ENCODE measurements at places on chromosomes 4 and X. TPM values are rescaled to one million over a fixed set of nuclear protein-coding genes. Genes with fewer than 3 reads are reported as not detected.

- H3K36me3 ChIP-seq = no peaks in the 10 kb centered on the region
- H3K4me1 ChIP-seq = no peaks in the 10 kb centered on the region
- no peaks in the 10 kb centered on the region for H3K27me3 ChIP-seq
- DNase-seq = no peak
- H3K4me3 ChIP-seq = no peak overlapping the region
- H3K27ac ChIP-seq = no peak overlapping the region
Measured at GRCh38 chr4:86156531-86156930, 203.3 kb downstream of the MAPK10 start.

- no peak overlapping the region for H3K4me3 ChIP-seq
- H3K4me1 ChIP-seq = no peaks in the 10 kb centered on the region
- no peak overlapping the region for H3K27ac ChIP-seq
- no peaks in the 10 kb centered on the region for H3K27me3 ChIP-seq
- H3K36me3 ChIP-seq = no peaks in the 10 kb centered on the region
Measured at GRCh38 chrX:80266979-80267378, 153.3 kb upstream of the TENT5D start.

GRCh38 chrX:127782904-127783303 is 269.3 kb downstream of the ACTRT1 start:
- H3K27ac ChIP-seq = no peak overlapping the region
- H3K36me3 ChIP-seq = no peaks in the 10 kb centered on the region
- H3K4me1 ChIP-seq = no peaks in the 10 kb centered on the region

GRCh38 chrX:112056476-112056875 is 26.1 kb downstream of the TRPC5 start:
- H3K4me3 ChIP-seq = no peak overlapping the region
- H3K27ac ChIP-seq = no peak overlapping the region
- H3K27me3 ChIP-seq = no peaks in the 10 kb centered on the region
- H3K4me1 ChIP-seq = no peaks in the 10 kb centered on the region
- DNase-seq = no peak
- H3K36me3 ChIP-seq = no peaks in the 10 kb centered on the region

DNA sequence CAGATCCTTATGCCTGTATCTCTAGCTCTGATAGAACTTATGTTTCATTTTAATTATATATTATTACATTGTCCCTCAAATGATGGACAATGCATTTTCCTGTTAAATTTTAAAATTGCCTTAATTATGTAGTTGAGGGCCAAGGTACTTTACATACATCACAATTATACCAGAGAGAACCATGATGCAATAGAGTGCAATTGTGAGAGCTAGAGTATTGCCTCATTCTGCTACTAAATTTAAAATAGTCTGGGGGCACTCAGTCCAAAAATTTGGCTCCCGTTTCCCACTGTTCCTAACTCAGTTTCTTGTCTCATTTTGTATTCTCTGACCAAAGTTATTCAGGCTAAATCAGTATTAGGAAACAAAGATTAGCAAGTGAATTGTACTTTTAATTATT is 378.5 kb upstream of the ZFP42 start:
- no peak overlapping the region for H3K4me3 ChIP-seq
- DNase-seq = no peak
- H3K36me3 ChIP-seq = no peaks in the 10 kb centered on the region
- H3K27ac ChIP-seq = no peak overlapping the region

DNA sequence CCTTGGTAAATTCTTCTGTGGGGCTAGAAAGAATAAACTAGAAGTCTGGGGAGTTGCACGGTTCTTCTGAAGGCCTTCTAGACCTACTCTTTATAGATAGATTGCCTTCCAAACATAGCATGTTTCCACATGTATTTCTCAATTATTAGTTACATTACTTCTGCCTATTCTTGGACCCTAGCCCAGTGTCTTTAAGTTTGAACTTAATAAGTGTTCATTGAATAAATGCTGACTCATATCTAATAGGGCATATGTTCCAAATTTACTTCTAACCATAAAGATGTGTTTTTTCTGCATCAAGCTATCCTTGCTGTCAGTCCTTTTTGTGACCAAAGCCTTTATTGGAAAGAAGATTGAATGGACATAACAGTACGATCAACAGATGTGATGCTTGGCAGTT is 503.6 kb upstream of the ZFP42 start:
- H3K4me3 ChIP-seq = no peak overlapping the region
- no peaks in the 10 kb centered on the region for H3K4me1 ChIP-seq
- H3K36me3 ChIP-seq = no peaks in the 10 kb centered on the region
- no peak for DNase-seq

- no peak overlapping the region for H3K4me3 ChIP-seq
- H3K27me3 ChIP-seq = no peaks in the 10 kb centered on the region
- no peak overlapping the region for H3K27ac ChIP-seq
Measured at GRCh38 chr4:96675896-96676295, 836.0 kb downstream of the PDHA2 start.

DNA sequence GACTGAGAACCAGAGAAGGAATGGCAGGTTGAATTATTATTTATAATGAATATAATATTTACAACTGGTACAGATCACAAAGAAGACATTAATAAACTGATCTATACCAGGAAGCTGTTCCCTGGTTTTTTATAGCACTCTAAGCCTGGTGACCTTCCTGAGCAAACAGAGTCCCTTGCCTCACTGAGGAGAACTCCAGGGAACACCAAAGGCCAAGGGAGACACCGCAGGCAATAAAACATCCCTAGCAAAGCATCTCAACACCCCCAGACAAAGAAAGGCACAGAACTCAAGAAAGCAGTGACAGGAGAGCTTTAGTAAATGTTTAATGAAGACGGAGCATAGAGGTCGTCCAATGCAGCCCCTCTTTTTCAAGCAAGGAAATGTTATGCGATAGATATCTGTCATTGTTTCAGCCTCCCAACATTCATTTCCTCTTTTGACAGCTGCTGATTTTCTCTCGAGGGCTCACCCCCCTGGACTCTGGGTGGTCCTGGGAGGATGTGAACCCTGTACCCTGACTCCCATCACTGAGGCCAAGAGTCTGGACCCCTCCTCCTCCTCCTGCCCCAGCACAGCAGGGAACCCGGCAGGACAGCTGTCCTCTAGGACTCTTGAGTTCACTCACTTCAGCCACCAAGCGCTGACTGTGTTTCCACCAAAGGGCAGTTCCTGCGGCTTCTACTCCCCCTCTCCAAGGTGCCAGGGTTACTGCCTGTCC is 342.5 kb upstream of the GATB start:
- H3K27ac ChIP-seq = peak overlapping the region; percentile 96
- no peak for DNase-seq
- H3K4me1 ChIP-seq = peaks cover 98% of the 10 kb centered on the region
- H3K27me3 ChIP-seq = no peaks in the 10 kb centered on the region
- H3K4me3 ChIP-seq = no peak overlapping the region

DNA sequence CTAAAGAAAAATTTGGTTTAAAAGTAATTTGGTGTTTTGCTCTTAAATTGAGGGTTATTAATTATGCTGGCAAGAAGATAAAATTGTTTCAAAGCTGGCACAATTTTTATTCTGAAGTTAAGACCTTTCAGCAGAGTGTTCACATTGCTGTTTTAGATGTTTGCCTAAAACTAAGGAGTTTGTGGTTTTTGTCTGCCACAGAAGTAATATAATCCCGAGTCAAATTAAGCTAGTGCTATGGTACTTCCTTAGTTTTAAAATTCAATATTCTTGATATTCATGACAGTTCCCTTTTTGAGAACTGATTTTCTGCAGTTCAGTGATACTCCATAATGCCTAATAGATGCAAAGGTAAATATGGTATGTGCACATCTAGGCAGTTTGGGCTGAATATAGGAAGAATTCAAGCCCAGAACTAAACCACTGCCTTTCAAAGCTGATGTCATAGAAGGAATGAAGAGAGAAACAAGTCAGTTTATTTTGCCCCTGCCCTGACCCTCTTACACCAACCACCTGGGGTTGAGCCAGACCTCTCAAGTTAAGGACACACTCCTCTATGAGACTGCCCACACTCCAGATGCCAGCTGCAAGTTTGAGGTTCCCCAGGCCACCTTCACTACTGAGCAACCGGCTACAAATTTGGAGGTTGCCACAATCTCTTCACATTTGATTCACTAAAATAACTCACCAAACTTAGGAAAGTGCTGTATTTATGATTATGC is 32.1 kb upstream of the VEGFC start:
- H3K4me3 ChIP-seq = no peak overlapping the region
- DNase-seq = no peak
- no peaks in the 10 kb centered on the region for H3K4me1 ChIP-seq
- H3K27ac ChIP-seq = no peak overlapping the region
- H3K27me3 ChIP-seq = no peaks in the 10 kb centered on the region

DNA sequence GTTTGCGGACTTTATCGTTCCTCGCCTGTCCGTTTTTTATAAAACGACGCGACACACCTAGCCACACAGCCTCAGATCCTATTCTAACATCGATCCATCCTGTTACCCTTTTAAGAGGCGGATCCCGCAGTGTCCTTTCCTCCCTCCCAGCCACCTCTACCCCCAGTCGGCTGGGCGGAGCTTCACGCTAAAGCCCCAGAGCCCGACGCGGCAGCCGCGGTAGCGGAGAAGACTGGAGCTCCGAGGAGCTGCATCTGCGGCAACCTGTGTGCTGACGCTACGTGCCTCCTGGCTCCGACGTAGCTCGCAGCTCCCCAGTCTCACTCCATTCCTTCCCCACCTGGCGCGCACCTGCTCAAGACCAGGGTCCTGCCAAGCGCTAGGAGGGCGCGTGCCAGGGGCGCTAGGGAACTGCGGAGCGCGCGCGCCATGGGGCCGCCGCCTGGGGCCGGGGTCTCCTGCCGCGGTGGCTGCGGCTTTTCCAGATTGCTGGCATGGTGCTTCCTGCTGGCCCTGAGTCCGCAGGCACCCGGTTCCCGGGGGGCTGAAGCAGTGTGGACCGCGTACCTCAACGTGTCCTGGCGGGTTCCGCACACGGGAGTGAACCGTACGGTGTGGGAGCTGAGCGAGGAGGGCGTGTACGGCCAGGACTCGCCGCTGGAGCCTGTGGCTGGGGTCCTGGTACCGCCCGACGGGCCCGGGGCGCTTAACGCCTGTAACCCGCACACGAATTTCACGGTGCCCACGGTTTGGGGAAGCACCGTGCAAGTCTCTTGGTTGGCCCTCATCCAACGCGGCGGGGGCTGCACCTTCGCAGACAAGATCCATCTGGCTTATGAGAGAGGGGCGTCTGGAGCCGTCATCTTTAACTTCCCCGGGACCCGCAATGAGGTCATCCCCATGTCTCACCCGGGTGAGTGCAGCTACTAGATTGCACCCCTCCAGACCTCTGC is at the start of gene RNF128:
Gene RNF128, plus strand, starts transcription at position 217 of the 953 bp plus-strand sequence. Its CDS starts 213 bp downstream, at position 430.
- no peaks in the 10 kb centered on the region for H3K27me3 ChIP-seq
- no peak within 1 kb of the TSS for H3K27ac ChIP-seq
- no peak for DNase-seq
- no peaks in the 10 kb centered on the region for H3K36me3 ChIP-seq

DNA sequence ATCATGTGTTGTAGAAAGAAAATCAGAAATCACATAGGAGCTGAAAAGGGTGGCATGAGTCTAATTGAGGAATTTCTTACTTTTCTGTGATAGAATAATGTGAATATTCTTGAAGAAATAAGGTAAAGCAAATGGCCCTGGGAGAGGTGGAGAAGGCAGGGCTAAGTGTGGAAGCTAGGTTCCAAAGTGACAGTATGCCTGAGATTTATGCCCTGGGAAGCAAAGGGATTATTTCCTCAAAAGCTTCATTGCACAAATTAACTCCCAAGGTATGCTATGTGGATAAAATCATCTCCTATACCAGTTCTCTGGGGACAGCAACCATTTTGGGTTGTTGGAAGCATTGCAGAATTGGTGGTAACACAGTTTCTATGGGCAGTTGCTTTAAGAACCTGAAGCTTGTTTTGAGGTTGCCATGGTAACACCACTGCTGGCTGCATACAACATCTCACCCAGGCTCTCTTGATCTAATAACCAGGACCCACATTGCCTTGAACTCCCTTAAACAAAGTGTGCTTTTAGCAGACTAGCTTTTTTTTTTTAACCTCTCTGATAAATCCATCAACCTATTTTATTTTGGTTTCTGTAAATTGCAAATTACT is 21.0 kb downstream of the MAOA start:
- H3K27ac ChIP-seq = no peak overlapping the region
- no peaks in the 10 kb centered on the region for H3K27me3 ChIP-seq
- no peaks in the 10 kb centered on the region for H3K4me1 ChIP-seq
- no peak for DNase-seq
- no peak overlapping the region for H3K4me3 ChIP-seq

GRCh38 chr4:80336582-80336981 is 1.1 kb downstream of the CFAP299 start:
- H3K36me3 ChIP-seq = no peaks in the 10 kb centered on the region
- peaks cover 20% of the 10 kb centered on the region for H3K27me3 ChIP-seq
- peaks cover 2% of the 10 kb centered on the region for H3K4me1 ChIP-seq
- H3K4me3 ChIP-seq = no peak overlapping the region
- no peak overlapping the region for H3K27ac ChIP-seq

- no peak overlapping the region for H3K27ac ChIP-seq
- H3K4me1 ChIP-seq = no peaks in the 10 kb centered on the region
- DNase-seq = peak; percentile 47
- H3K4me3 ChIP-seq = peak overlapping the region; percentile 32
- no peaks in the 10 kb centered on the region for H3K36me3 ChIP-seq
Measured at GRCh38 chr4:108512615-108513505, 107.5 kb upstream of the RPL34 start.

DNA sequence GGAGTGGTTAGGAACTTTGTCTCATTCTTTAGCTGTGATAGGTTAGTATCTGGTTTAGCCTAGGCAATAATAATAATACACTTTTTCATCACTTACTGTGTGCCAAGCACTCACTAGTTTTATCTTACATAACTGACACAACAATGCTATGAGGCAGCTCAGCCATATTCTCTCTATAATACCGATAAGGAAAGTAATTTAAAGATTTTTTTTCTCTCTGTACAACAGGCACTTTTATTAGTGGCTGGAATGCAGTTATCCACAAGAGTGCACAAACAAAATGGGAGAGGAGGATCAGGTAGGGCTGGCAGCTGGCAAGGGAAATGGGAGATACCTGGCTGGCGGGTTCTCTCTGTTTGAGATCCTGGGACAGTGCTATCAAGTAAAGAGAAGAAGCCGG is 7.6 kb downstream of the RELL1 start:
- no peak for DNase-seq
- H3K27me3 ChIP-seq = no peaks in the 10 kb centered on the region
- H3K4me3 ChIP-seq = no peak overlapping the region
- no peaks in the 10 kb centered on the region for H3K36me3 ChIP-seq
- no peak overlapping the region for H3K27ac ChIP-seq
- peaks cover 23% of the 10 kb centered on the region for H3K4me1 ChIP-seq

IGFBP7 gene
- not detected for total RNA-seq

GNRHR gene
- total RNA-seq = not detected

CT45A3 gene
- total RNA-seq = not detected

SHROOM3 gene
- 1.1 TPM for total RNA-seq

DCHS2 gene
- 0.44 TPM for total RNA-seq

CLNK gene
- total RNA-seq = 0.07 TPM

GLRB gene
- not detected for total RNA-seq

ODAPH gene
- not detected for total RNA-seq

ADH6 gene
- 0.16 TPM for total RNA-seq

NAP1L5 gene
- 10.4 TPM for total RNA-seq

AMBN gene
- total RNA-seq = not detected
